Purkinje cell (primary cell): ENCODE measurements at places on chromosomes 5 and 9. TPM values are rescaled to one million over a fixed set of nuclear protein-coding genes. Genes with fewer than 3 reads are reported as not detected.

The TEK gene
- polyA plus RNA-seq = 0.07 TPM in 1 of 2 replicates, not detected in the other

The KIF24 gene
- polyA plus RNA-seq = 0.07 and 0.23 TPM in 2 replicates

The SMIM3 gene
- 0.55 and 1.7 TPM in 2 replicates for polyA plus RNA-seq

The PCDHB13 gene
- polyA plus RNA-seq = 2.0 and 5.2 TPM in 2 replicates

The MEF2C gene
- 324 and 372 TPM in 2 replicates for polyA plus RNA-seq
